Stimulated activated effector memory CD8-positive, alpha-beta T cell treated with anti-CD3 and anti-CD28 coated beads, Interleukin-12 subunit alpha, Interleukin-12 subunit beta, amount 100 ng/mL, for 72 hours (primary cell): ENCODE measurements at places on chromosomes 7 and 10.

GRCh38 chr7:34160261-34160752 is 255.0 kb downstream of the BMPER start:
- DNase-seq, result no peak

- DNase-seq, result no peak
Measured at GRCh38 chr7:42065942-42066341, 171.1 kb downstream of the GLI3 start.

- DNase-seq, result no peak
Measured at GRCh38 chr7:37093257-37093656, 355.4 kb downstream of the ELMO1 start.

DNA sequence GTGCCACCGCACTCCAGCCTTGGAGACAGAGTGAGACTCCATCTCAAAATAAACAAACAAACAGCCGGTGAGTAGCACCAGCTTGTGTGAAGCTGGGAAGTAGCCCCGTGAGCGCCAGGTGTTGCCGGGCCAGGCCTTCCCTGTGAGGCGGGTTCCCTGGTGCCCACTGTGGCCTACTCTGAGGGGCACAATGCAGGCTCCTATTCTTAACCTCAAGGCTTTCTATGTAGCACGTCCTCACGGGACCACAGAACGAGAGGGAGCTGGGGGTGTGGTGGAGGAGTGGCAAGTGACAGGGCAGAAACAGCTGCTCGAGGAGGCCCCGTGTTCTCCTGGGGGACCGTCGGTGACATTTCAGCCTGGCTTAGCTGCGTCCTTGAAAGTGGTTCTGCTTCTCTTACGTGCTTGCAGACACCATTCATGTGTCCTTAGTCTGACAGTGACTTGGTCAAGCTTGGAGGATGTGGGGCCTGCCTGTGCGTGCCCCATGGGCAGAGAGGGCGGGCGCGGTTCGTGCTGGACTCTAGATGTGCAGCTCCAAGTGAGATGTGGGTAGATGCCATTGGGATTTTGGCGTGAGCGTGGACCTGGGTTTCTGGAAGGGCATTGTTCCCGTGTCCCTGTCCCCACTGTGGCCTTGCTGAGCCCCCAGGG is 116.6 kb downstream of the NKX6-2 start:
- DNase-seq, result no peak

- DNase-seq, result no peak
Measured at GRCh38 chr10:24929056-24929544, 23.3 kb downstream of the PRTFDC1 start.

GRCh38 chr7:71925663-71926062 is 486.5 kb downstream of the CALN1 start:
- no peak for DNase-seq

GRCh38 chr10:51564896-51565510 is 134.4 kb downstream of the CSTF2T start:
- DNase-seq, result no peak

DNA sequence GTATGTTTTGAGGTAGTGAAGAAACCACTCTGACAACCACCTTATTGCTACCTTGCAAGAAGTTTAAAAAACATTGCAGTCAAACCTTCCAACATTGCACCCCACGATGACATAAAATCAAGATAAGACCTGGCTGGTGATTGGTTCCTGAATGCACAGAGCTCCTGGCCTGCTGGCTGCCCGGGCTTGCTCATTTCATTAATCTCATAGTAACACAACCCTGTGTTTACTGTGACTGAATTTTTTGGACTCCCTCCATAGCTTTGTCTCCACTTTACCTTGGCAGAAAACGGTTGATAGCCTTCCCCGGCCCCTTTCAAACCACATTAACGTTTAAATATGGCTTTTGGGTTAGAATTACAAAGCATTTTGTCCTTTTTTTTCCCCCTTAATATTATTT is 27.5 kb downstream of the VWA2 start:
- no peak for DNase-seq

DNA sequence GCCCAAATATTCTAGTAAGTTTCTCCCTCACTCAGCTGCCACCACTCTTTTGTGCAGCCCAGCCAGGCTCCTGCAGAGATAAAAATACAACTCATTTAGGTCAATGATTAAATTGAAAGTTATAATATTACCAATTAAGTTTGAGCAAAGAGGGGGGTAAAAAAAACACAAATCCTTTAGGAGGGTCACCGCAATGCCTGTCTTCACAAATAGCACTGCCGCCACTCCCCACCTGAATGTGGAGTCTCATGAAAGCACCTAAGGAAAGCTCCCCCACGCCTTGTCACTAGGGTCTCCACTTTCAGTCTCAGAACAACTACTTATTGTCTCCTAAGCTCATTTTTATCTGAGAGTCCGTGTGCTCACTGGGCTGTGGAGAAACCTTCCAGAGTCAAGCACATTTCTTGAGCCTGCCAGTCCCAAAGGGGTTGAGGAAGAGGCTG is 148.7 kb downstream of the FGFR2 start:
- no peak for DNase-seq

- no peak for DNase-seq
Measured at GRCh38 chr10:3908183-3908582, 123.2 kb upstream of the KLF6 start.

- DNase-seq, result no peak
Measured at GRCh38 chr7:95693551-95694333, 78.6 kb upstream of the DYNC1I1 start.

- no peak for DNase-seq
Measured at GRCh38 chr10:132689721-132690360, 96.1 kb downstream of the NKX6-2 start.

DNA sequence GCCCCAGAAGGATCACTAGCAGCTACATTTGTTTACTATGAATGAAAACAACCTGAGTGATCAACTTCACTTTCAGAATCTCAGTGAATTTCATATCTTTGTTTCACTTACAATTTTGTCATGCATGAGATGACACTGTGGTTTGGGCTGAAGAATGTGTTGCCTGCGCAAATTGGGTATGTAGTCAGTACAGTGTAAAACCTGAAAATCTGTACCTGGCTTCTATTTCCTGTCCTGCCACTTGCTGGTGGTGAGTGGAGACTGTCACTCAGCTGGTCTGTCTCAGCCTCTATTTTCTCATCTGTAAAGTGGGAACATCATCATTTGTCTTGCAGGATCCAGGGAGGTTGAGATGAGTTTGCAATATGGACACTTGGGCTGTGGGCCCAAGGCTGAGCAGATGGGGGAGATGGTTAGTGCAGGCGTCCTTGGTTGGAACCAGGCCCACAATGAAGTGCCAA is 118.0 kb downstream of the WDFY4 start:
- no peak for DNase-seq

- DNase-seq, result no peak
Measured at GRCh38 chr10:56139405-56139804, 221.7 kb downstream of the ZWINT start.

GRCh38 chr10:13168781-13169180 is 7.4 kb downstream of the MCM10 start:
- DNase-seq, result no peak

GRCh38 chr10:13099666-13100348 is at the start of gene OPTN:
Gene OPTN (plus strand): TSS chr10:13100163. CDS start chr10:13109123, 8,960 bp downstream.
- DNase-seq, result peak; percentile 58

DNA sequence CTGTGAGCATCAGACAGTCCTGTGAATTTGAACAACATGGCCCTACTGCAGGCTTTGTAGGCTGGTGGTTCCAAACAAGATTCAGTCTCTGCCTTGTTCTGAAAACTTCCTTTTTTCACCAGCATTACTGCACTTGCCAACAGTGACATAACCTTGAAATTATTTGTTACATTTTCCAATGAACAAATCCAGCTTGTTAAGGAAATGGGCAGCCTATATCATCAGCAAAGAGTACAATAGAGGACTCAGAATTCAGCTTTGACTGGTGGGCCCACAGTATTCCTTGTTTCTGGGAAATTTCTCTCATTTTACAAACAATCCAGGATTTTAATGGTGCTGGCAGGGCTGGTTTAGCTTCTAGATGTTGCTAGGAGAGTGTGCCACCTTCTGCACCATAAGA is 703.7 kb upstream of the FZD8 start:
- no peak for DNase-seq

GRCh38 chr10:77011874-77012811 is 625.5 kb downstream of the KCNMA1 start:
- DNase-seq, result no peak

- DNase-seq, result no peak
Measured at GRCh38 chr7:120615703-120616102, 242.2 kb downstream of the TSPAN12 start.

DNA sequence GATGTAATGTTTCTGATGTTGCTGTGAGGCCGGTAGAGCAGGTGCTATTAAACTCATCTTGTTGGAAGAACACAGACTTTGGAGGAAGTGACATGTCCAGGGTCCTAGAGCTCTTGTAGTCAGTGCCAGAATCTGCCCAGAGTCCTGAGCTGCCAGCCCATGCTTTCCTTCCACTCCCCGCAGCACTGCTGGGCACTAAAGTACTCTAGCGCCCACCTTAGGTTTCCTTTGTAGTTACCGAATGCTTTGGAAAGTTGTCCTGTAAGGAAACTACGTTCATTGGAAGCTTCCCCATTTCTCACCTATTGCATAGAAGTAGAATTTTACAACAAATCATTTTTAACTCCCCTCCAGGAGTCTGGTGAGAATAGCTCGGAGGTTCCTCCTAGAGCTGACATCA is 11.0 kb downstream of the ZNF862 start:
- no peak for DNase-seq

DNA sequence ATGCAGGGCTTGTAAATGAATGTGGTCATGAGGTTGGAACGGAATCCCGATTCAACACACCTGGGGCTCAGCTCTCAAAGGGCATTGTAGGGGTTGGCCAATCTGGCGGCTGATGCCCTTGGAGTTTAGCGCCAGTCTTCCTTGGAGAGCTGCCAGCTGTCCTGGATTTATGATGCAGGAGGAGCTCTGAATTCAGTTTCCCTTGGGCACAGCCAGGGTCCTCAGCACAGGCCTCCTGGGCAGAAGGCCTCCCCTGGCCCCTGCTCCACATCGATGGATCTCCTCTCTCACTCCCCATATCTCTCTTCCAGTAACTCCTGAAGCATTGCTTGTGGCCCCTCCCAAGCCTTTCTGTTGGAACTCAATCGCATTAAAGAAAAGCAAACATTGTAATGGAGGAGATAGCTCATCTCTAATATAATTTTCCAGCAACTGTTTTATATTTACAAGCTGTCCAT is 985 bp upstream of the CYTH3 start:
- no peak for DNase-seq

GRCh38 chr7:129108581-129108980 is 35.9 kb upstream of the TSPAN33 start:
- no peak for DNase-seq

DNA sequence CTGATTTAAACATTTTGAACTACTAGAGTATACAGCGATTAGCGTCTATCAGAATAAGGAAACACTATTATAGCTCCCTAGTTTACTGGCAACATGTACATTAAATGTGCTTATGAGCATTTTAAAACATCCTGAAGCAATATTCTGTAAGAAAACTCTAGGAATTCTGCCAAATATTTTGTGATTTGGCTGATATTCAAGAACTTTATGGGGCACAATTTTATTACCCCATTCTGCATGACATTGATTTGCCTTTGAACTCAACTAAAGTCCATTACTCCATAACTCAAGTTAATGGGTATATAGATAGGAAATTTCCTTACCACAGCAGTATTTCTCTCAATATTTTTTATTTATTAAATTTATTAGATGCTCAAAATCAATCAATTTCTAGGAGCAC is 369.9 kb upstream of the KCND2 start:
- DNase-seq, result no peak

DNA sequence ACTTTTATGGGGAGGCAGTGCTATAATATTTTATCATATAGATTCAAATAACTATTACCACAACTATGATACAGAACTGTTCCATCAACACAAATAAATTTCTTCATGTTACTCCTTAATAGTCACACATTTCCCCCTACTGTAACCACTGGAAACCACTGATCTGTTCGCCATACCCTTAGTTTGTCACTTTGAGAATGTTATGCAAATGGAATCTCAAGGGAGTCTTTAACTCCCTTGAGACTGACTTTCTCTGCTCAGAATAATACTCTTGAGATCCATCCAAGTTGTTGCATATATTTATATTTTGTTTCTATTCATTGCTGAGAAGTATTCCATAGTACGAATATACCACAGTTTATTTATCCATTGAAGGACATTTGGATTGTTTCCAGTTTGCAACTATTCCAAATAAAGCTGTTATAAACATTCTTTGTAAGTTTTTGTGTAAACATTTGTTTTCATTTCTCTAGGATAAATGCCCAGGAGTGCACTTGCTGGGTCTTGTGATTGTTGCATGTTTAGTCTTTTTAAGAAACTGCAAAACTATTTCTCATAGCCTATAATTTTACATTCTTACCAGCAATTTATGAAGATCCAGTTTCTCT is 19.7 kb upstream of the PON2 start:
- no peak for DNase-seq

DNA sequence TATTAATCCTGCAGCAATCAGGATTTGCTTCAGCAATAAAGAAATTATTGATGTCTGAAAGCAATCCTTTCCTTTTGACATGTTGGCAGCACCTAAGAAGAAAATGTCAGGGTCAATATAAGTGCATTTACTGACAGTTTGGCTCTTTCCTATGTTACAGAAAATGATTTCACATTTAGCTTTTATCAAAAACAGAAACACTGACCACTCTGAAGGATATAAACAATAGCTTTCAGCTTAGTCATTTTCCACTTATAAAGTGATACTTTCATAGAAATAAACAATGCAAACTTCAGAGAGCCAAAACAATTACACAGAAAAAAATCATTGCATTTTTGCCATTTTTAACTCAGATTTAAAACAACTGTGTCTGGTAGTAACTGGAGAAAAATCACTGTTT is 325.6 kb upstream of the KAT6B start:
- no peak for DNase-seq

GRCh38 chr10:96325719-96326373 is 21.6 kb downstream of the DNTT start:
- DNase-seq, result no peak

DNA sequence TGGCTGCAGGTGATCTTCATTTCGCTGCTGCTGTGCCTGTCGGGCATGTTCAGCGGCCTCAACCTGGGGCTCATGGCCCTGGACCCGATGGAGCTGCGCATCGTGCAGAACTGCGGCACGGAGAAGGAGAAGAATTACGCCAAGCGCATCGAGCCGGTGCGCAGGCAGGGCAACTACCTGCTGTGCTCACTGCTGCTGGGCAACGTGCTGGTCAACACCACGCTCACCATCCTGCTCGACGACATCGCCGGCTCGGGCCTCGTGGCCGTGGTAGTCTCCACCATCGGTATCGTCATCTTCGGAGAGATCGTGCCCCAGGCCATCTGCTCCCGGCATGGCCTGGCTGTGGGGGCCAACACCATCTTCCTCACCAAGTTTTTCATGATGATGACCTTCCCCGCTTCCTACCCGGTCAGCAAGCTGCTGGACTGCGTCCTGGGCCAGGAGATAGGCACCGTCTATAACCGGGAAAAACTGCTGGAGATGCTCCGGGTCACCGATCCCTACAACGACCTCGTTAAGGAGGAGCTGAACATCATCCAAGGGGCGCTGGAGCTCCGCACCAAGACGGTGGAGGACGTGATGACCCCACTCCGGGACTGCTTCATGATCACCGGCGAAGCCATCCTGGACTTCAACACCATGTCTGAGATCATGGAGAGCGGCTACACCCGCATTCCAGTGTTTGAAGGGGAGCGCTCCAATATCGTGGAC is 1.3 kb downstream of the CNNM2 start:
- no peak for DNase-seq
